GM13976 (cell line): ENCODE measurements at places on chromosomes 11 and 22.
A peak's percentile ranks its signal among the peaks of the same experiment; 100 is the strongest.

DNA sequence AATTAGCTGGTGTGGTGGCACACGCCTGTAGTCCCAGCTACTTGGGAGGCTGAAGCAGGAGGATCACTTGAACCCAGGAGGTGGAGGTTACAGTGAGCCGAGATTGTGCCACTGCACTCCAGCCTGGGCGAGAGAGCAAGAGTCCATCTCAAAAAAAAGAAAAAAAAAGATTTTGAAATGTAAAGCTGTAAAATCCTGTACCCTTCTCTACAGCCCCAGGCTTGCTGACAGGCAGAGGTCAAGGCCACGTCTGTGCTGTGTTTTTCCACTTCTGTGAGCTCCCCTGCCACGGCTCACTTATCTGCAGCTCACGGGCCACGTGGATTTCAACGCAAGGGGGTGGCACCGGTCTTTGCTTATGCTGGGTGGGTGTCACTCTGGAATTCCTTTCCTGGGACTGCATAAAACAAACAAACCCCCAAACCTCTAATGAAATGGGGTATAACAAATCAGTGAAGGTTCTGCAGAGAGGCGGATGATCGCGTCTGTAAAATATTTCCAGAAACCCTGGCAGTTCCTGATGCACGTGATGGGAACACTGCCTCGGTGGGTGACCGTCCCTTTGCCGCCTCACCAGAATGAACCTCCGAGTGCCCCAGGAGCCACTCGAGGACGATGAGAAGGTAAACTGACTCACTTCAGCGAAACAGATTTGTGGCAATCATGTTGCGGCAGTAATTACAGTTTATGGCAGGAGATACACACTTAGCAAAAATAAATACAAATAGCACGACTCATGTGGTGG, 44.0 kb upstream of the ATXN10 start:
- DNase-seq, result no peak

- no peak for DNase-seq
These were observed 321.9 kb downstream of the MIAT start for GRCh38 chr22:26979294-26979693.

- no peak for DNase-seq
These were observed 304.1 kb downstream of the GUCY1A2 start for GRCh38 chr11:106714199-106714598.

GRCh38 chr11:74370123-74370522, 28.1 kb downstream of the PGM2L1 start:
- no peak for DNase-seq

DNA sequence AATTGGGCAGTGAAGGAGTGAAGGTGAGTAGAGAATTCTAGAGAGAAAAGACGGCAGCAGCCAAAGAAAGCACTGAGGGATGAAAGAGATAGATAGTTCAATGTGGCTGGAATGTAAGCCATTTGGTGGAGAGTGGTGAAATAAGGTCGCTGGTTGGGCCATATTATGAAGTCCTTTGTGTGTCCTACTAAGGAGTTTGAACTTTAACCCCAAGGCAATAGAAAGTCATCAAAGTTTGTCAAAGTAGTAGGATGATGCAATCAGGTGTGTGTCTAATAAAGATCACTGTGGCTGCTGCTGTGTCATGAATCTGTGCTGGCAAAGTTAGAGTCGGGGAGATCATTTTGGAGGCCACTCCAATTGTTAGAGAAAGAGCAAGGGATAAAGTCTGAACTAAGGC, 18.7 kb downstream of the RNF121 start:
- no peak for DNase-seq

- no peak for DNase-seq
These were observed 129.0 kb downstream of the NECTIN1 start for GRCh38 chr11:119599864-119600541.

- no peak for DNase-seq
These were observed 3.6 kb upstream of the CCDC81 start for GRCh38 chr11:86370922-86371594.

DNA sequence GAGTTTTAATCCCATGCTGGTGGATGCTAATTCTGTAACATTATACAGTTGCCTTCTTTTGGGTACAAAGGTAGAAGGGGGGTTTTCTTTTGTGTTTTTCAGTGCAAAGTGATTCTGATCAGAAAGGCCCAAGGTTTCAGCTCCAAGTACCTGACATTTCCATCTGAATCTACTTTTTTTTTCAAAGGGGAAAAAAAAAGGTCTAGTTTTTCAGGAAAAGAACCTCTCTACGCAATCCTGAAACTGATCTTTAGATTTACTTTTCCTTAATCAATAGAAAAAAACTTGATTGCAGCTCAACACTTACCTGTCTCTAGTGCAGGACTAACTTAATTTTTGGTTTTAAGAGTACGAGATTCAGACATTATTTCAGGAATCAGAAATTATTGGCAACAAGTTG, at the start of gene TECTA:
TECTA (plus strand) TSS at position 301 of the 400 bp plus-strand sequence. CDS start 1,423 bp downstream, outside the sequence.
- DNase-seq, result no peak

DNA sequence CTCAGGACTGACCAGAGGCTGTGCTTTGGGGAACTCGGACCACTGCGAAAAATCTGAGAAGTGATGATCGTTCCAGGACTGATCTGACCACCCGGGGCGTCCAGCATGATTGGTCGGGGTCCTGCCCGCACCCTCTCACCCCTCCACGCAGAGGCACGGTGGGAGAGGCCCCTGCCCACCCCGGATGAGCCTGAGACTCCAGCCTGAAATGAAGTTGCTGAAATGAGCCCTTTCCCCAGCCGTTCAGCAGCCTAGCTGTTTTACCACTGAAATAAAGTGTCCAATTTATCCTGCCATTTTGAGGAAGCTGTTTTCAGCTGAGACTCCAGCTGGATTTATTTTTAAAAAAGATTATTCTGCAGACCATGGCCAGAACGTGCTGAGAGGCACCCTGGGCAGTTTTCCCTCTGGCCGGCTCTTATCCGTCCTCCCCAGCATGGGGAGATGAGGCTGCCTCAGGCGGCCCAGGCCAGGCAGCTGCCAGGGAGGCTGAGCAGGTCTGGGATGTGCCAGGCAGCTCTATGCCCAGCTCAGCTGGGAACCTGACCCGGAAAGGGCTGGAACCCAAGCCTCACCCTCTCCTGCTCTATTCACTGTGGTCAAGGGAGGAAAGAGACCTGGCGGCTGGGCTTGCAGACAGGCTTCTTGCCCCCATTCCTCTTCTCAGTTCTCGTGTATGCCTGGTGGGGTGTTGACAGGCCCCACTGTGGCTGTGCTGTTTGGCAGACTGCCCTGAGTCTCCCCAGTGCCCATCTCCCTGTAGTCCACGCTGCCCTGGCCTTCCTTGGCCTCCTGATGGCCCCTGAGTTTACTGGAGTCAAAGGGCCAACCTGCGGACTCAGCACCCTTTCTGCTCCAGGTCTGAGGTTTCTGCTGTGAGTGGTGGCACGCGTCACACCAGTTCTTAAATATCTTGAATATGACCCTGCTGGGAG, 161.0 kb upstream of the B3GAT1 start:
- DNase-seq, result peak; percentile 7

GRCh38 chr11:56509439-56509838, 18.3 kb upstream of the OR5M8 start:
- no peak for DNase-seq

DNA sequence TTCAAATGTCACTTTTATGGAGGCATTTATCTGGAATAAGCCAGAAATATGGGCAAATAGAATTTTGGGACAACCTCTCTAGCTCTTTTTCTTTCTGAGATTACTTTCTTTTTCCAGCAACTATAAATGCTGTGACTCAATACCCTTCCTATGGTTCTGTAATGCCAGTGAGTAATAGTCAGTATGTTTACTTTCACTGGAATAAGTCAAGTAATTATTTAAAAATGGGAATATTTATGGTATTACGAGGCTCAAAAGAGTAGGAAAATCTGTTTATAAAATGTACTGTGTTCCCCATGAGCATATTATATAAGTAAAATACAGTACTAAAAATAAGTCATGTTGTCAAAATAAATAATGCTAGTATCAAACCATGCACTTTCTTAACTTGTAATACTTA, 750.5 kb downstream of the LUZP2 start:
- no peak for DNase-seq

DNA sequence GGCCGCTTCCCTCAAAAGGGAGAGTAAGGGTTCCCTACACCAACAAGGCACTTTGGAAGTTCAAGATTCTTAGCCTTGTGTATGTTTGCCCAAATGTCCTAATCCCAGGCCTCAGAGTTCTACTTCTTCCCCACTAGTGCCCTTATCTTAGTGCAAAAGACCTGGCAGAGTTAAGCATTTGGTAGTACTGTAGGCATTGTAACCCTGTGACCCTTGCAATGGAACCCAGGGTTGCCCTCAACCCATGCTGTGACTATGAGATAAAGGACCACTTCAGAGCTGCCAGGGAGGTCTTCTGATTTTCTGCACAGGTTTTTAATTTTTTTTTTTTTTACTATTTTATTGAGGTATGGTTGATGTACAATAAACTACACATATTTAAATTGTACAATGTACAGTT, 65.1 kb downstream of the C11orf65 start:
- no peak for DNase-seq

GRCh38 chr11:127649071-127649470, 648.5 kb upstream of the KIRREL3 start:
- DNase-seq, result no peak

DNA sequence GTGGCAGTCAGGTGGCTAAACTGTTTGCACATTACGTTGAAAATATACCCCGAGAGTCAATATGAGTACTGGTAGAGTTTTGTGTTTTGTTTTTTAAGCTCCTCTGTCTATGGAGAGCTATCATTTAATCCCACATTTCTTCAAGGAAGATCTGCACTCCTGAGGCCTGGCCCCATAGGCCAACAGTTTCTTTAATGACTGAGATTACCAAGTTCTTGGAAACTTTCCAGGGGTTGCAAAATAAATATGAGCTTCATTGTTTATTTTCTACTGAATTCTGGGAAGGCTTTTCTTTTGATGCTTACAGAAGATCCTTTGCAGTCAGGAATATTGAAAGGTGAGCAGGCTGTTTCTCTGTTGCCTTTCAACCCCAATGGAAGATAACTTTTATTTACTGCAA, 452.0 kb downstream of the JRKL start:
- no peak for DNase-seq

DNA sequence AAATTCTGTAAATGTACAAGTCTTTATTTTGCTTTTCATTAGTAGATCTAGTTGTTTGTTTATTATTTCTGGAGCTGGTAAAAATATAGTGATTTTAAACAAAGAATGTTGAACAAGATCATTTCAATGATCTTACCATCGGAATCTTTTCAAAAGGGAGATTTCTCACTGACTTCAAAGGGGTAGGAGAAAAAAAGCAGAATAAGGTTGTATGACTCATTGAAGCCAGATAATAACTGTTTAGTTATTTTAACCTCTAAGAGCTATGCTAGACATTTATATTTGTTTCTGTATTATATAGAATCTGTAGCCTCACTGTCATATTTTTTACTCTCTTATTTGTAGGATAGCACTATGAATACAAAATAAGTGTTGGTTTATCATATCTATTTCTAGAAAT, 8.1 kb upstream of the PDE3B start:
- DNase-seq, result no peak

DNA sequence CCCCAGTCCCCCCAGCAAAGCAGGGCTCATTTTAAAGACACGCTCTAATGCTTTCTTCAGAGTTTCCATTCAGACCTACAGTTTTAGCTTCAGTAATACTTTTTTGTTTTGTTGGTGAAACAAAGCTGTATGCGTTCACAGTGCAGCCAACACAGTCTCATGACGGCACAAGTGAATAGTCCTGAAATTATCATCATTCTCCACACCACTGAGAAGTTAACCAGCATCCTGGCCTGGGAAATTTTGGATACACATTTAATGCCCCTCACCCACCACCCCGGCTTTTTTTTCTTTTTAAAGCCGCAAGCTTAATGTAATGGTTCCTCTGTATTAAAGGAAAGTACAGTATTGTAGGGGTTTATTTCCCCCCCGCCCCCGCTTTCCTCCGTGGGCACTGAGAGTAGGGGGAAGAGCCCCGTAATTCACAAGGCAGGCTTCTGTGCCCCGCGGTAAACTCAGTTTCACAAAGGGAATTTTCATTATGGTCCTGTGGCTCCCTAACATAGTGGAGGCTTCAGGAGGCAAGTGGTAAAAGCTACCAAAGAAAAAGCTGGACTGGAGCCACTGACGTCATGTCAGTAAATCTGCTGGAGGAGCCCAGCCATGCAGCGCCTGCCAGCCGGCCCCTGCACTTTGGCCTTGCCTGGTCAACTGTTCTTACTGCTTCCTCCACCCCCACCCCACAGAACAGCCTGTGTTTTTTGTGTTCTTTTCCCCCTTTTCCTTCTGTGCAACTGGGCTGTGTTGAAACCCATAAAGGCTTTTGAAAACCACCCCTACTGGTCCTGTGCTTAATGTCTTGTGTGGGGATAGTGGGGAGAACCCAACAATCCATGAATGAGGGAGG, 18.2 kb downstream of the TEAD1 start:
- no peak for DNase-seq

DNA sequence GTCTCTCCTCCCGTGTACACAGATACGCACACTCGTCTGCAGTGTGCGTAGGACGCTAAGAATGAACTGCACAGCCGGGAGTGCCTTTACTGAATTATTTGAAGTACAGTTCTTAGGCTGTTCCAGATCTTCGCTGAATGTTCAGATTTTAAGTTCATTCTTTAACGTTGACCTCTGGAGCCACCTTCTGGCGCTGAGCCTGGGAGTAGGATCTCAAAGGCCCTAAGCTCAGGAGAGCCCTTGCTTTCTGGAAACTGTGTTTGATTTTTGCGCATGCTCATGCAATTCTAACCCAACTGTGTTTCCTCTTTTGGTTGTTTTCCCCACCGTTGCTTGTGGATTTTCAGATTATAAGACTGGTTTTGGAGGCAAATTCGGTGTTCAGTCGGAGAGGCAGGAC, 22.8 kb downstream of the CTTN start:
- DNase-seq, result no peak

DNA sequence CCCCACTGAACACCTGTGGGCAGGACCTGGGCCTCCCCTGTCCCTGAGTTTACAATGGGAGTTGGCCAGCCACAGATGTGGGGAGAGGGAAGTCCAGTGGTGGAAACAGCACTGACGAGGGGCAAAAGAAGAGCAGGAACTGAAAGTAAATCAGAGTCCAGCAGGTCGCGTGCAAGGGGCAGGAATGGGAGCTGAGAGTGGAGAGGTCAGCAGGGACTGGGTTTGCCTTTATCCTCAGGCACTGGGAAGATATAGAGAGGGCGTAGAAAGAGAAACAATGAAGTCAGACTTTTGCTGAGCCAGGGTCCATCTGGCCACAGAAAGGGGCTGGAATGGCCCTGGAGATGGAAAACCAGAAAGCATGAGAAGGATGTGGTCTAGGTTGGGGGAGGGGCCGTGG, 8.5 kb downstream of the P2RY6 start:
- DNase-seq, result no peak

DNA sequence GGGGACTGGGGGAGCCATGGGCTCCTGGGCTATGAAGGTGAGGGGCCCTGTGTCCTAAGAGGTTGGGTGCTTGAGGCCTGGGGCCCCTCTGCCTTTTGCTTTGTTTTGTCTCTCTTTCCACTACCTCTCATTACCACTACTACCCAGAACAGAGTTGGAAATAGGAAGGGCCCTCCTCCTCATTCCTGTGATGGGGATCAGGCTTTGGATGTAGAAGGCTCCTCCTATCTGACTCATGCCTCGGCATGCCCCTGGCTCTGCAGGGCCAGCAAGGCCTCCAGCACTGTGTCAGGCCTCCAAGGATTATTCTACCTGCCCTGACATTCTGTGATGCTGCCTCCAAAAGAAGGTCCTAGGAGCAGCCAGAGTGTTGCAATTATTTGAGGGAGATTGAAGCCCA, 766 bp downstream of the IZUMO1R start:
- no peak for DNase-seq

- DNase-seq, result no peak
These were observed 27.7 kb downstream of the PRCP start for GRCh38 chr11:82872377-82873150.
